Peyer's patch (tissue), 4 donors: ENCODE measurements at places on chromosomes 3 and 15. TPM values are rescaled to one million over a fixed set of nuclear protein-coding genes. Genes with fewer than 3 reads are reported as not detected.

P2RY1 gene
- 5.0 TPM for total RNA-seq

STRC gene
- 7.4 TPM for total RNA-seq

EIF2B5 gene
- 24.7 TPM for total RNA-seq

SLC25A20 gene
- total RNA-seq: 138 TPM

FAM3D gene
- 163 TPM for total RNA-seq

SPATA12 gene
- total RNA-seq: not detected

GRCh38 chr3:51982838-51983577 lies at the start of gene ACY1:
ACY1 (plus strand) TSS chr3:51983535; CDS start chr3:51984065, 530 bp downstream.
- DNase-seq: peak; percentile 94

GRCh38 chr3:10140996-10141546 lies 507 bp upstream of the VHL start:
- no peak for DNase-seq

GRCh38 chr15:34271493-34271892 lies 46.7 kb downstream of the EMC4 start:
- DNase-seq: no peak

DNA sequence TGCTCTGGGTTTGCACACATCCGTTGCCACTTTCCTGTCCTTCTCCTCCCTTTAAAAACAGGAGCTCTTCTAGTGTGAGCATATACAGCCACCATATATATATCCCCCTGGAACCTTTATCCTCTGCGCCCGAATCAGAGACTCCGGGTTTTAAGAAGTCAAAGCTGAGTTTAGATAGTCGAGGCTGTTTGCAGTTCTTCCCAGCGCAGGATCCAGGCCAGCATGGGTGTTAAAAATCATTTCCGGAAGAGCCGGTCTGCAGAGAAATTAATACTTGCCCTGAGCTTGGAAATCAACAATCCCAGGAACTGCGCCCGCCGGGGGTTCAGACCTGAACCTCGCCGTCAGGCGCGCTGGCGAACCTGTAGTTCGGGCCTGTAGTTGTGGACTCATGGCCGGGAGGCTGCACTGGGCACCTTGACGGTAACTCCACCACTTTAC lies 2.3 kb downstream of the SHOX2 start:
- no peak for DNase-seq

DNA sequence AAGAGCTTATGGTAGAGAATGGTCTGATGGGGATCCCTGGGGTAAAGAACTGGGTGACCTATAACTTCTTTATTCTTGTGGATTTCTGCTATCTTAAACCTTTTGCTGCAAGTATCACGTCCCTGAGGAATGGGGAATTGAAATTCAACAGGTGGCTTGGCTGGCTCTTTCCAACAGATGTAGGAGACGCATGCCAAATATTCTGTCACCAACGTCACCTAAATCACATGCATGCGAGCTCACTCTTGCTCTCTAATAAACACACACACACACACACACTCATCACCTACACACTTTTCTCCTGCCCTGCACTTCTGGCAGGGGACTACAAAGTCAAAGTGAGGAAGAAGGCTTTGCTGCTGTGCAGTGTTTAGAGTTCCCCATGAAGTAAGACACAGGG lies 145.8 kb upstream of the NECTIN3 start:
- no peak for DNase-seq

DNA sequence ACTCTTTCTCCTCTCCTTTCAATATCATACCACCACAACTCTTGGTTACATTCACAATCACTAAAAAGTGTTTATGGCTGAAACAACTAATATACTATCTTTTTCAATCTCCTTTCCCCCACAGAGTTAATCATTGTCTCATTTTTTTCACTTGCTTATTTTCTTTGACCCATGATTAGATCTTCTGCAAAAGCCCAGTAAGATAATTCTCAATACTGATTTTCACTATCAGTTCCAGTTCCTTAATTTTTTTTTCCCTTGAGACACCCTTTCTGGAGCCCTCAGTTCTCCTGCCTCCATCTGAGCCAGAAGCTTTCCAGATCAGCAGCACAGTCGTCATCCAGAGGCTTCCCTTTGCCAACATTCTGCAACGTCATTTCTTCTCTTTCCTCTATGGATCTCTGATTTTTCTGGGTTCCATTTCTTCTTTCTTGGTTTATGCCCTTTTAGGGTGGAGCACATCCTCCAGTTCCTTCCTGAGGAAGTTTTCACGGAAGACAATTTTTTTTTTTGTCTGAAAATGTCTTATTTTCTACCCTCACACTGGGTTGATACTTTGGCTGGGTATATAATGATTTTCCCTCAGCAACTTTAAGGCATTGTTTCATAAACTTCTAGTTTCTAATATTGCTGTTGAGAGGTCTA lies 88.7 kb upstream of the C15orf39 start:
- DNase-seq: peak; percentile 43

GRCh38 chr3:43773273-43774094 lies 82.7 kb downstream of the ABHD5 start:
- no peak for DNase-seq

DNA sequence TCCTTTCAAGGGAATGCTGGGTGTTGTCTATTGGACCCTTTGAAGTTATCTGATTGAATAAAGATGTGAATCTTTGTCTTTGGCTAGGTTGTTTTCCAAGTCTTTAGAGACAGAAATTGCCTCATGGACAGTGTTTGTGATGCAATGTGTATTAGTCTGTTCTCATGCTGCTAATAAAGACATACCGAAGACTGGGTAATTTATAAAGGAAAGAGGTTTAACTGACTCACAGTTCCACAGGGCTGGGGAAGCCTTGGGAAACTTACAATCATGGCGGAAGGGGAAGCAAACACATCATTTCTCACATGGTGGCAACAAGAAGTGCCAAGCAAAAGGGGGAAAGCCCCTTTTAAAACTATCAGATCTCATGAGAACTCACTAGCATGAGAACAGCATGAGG lies 88.8 kb upstream of the PLXND1 start:
- no peak for DNase-seq

GRCh38 chr3:183411216-183411922 lies 17.1 kb downstream of the MCF2L2 start:
- DNase-seq: no peak
